CD8-positive, alpha-beta memory T cell (primary cell): ENCODE measurements at places on chromosomes 12 and 14. TPM values are rescaled to one million over a fixed set of nuclear protein-coding genes. Genes with fewer than 3 reads are reported as not detected.

- no peaks in the 10 kb centered on the region for H3K4me1 ChIP-seq
- H3K27ac ChIP-seq = no peak overlapping the region
- DNase-seq = no peak
- no peaks in the 10 kb centered on the region for H3K36me3 ChIP-seq
- H3K4me3 ChIP-seq = no peak overlapping the region
These were observed 400.3 kb downstream of the ZFP36L1 start for GRCh38 chr14:68392393-68393141.

DNA sequence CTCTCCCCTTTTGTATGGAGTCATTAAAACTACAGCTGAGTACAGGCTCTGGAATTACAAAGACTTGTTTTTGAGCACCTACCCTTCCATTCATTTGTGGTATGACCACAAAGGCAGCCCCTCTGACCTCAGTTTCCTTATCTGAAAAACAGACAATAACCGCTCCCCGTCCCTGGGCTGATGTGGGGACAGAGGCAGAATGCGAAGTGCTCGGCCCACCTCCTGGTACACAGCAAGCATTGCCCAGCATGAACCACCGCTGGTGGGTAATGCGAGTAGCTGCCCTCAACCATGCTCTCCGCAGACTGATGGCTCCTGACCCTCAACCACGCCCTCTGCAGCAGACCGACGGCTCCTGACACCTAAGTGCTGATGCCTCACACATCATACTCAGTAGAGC lies 22.4 kb downstream of the P2RX2 start:
- no peak for DNase-seq
- H3K27me3 ChIP-seq = no peaks in the 10 kb centered on the region
- no peak overlapping the region for H3K4me3 ChIP-seq

DNA sequence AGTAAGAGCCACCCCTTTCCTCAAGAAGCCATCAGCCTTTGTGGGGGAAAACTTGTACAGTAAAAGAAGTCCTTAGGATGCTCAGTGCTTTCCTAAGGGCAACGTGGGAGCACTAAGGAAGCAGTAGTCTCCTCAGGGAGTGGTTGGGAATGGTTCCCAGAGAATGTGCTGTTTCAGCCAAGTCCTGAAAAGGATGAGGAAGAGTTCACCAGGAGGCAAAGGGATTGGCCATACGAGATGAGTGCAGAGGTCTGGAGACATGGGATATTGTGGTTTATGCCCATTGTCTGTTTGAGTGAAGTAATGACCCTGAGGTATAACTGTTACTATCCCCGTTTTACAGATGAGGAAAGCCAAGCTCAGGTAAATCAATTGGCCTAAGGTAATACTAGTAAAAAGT lies 86.0 kb upstream of the ATF1 start:
- DNase-seq = no peak
- peaks cover 25% of the 10 kb centered on the region for H3K36me3 ChIP-seq
- no peak overlapping the region for H3K27ac ChIP-seq
- H3K4me1 ChIP-seq = no peaks in the 10 kb centered on the region

DNA sequence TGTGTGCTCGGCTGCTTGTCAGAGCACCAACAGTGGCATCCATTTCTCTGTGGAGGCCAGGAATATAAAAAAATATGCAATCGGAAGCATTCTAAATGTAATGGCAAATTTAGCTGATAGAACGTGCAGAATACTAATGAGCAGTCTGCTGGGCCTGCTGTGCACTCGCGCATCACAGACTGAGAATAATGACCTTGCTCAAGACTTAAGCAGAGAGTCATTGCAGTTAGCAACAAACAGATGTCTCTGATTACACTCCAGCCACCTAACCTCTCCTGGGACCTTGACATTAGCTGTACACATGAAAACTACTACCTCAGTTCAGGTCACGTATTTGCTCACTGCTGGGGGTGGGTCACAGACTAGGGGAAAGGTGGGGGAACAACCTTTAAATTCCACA lies 269.2 kb upstream of the DAAM1 start:
- H3K4me1 ChIP-seq = no peaks in the 10 kb centered on the region
- DNase-seq = no peak
- no peaks in the 10 kb centered on the region for H3K36me3 ChIP-seq
- no peak overlapping the region for H3K4me3 ChIP-seq
- H3K27me3 ChIP-seq = no peaks in the 10 kb centered on the region
- H3K27ac ChIP-seq = no peak overlapping the region

TAS2R7 gene
- total RNA-seq = not detected

TOMM20L gene
- 0.37 TPM for total RNA-seq
